D341Med (cell line): ENCODE measurements at places on chromosomes 2 and 18.

DNA sequence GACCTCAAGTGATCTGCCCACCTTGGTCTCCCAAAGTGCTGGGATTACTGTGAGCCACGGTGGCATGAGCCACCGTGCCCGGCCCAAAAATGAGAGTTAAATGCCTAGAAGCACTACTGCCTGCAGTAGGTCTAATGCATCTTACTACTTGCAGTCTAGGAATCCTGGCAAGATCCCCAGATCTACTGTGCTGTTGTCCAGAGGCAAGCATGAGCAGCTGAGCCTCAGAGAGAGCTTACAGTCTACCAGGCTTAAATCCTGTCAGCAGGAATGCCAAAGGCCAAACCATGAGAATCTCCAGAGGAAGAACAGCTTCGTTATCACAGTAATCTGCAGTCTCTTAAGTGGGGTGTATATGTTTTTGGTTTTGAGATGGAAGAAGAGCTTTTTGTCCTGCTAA is 54.4 kb downstream of the XRCC5 start:
- no peak for DNase-seq

DNA sequence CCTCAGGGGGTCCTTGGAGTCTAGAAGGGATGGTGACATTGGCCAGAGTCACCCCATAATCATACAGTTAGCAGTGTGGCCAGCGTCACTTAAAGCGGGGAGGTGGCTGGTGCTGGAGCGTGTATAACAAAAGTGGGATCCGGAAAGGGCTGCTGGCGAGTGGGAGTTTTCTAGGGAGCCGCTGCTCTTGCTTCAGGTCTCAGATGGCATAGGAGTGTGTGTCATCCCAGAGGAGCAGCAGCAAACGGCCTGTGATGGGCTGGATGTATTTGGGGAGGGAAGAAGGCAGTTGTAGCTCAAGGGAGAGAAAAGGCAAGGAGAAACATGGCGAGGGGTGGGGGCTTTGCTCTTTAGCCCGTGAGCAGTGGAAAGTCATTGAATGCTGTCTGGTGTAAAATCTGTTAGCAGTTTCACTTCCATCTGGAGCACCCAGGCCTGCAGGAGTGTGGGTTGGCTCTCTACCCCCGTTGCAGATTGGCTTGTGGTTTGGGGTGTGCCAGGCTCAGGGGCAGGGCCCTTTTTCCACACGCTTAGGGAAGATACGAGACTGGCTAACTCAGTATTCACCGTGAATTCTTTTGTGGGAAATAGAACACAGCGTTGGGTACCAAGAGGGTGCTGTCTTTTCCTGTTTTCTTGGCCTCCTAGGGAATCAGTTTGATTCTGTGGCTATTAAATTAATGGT is 120.5 kb downstream of the AGAP1 start:
- DNase-seq: no peak

GRCh38 chr2:27084297-27085061 is 2.1 kb upstream of the KHK start:
- no peak for DNase-seq

DNA sequence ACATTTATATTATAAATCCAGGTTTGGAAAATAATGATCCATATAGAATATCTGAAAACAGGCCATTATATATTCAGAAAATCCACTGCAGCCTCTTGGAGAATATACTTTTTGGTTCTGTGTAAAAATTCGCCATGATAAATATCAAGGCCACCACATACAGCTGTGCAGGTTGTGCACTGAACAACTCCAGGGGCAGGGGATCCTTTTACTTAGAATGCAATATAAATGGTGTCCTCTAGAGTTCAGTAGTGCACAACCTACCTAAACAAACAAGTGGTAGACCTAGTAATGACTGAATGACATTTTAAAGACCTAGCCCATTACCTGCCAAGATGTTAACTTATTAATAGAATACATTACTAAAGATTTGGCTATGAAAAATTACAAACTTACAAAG is 22.4 kb downstream of the MOGAT1 start:
- no peak for DNase-seq

DNA sequence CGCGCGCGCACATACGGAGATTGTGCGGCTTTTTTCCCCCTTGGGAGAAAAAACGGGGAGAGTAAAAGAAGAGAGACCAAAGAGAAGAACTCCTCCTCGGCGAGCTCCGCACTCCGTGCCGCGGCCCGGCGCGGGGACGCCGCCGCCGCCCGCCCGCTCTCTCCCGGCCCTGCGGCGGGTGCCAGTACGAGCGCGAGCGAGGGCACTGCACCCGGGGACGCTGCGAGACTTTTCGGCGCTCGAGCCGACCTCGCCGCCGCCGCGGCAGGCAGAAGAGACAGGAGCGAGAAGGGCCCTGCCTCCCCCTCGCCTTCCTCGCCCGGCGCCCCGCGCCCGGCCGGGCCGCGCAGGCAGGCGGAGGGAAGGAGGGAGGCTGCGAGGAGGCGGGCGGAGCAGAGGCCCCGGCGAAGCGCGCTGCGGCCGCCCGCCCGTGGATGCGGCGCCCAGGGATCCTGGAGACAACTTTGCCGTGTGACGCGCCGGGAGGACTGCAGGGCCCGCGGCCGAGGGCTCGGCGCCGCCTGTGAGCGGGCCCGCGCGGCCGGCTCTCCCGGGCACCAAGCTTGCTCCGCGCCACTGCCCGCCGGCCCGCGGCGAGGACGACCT is 857 bp upstream of the INHBB start:
- peak; percentile 67 for DNase-seq

GRCh38 chr2:226078666-226079065 is 679.2 kb downstream of the NYAP2 start:
- no peak for DNase-seq

- DNase-seq: no peak
Measured at GRCh38 chr2:200099256-200099655, 143.9 kb downstream of the MAIP1 start.

DNA sequence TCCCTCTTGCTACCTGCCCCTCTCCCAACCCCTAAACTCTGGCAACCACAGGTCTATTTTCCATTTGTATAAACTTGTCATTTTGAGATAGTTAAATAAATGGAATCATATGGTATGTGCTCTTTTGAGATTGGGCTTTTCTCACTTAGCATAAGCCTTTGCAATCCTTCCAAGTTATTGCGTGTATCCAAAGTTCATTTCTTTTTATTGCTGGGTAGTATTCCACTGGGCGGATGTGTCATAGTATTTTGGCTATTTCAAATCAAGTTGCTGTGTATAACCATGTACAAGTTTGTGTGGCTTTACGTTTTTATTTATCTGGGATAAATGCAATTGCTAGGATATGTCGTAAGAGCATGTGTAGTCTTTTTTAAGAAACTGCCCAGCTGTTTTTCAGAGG is 55.5 kb upstream of the CUL3 start:
- DNase-seq: no peak

- DNase-seq: no peak
Measured at GRCh38 chr2:216787851-216788540, 71.9 kb downstream of the TNP1 start.

GRCh38 chr2:75065402-75066008 is 107.1 kb downstream of the POLE4 start:
- no peak for DNase-seq

GRCh38 chr18:45639408-45639807 is 24.1 kb downstream of the SLC14A2 start:
- no peak for DNase-seq

- no peak for DNase-seq
Measured at GRCh38 chr2:156944871-156945270, 312.6 kb upstream of the GALNT5 start.
